ENCODE measurements at places on chromosomes 2 and 18.

DNA sequence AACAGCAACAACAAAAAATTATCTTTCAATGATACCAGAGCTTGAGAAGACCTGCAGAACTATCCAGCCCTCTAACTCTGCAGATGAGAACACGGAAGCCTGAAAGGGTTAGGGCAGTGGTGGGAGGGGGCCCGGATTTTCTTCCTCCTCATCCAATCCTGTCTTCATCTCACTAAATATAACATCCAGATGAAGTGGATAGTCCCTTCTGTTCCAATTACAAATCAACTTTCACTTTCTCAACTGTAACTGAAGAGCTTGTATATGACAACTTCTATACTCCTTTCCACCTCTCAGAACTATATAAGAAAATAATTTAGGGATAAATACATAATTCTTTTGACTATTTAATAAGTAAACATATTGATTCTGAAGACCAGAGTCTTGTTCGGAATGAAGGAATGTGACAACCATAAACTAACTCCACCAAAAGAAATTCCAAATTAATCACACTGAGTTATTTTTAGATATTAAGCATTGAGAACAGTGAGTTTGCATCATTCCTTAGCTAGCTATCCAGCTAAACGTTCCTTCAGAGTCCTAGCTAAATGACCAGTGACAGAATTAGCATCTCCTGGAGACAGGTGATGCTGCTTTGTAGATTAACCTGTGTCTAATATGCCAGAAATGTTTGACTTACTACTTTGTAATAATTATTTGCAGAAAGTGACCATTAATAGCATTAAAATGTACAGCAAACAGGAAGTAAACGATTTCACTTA lies 32.7 kb downstream of the SFT2D3 start:
- no peak for DNase-seq

DNA sequence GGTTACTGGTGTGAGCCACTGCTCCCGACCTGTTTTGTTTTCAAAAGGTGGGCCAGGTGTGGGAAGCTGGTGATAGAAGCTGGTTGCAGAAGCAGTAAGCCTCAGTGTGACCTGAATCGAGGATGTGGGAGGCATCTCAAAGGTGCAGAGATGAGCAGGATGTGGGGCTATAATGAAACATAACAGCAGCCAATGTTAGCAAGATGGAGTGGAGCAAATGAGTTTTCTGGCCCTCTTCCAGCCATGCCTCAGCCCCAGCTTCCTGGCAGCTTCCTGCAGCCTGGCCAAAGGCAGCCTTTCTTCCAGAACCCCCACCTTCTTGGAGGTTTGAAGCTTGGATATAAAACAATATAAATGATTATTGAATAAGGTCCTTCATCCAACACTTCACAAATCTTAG lies 184.8 kb downstream of the NCK2 start:
- DNase-seq = no peak

- DNase-seq = no peak
Measured at GRCh38 chr2:43133708-43134570, 92.5 kb downstream of the ZFP36L2 start.

- no peak for DNase-seq
Measured at GRCh38 chr18:58970943-58971790, 106.5 kb downstream of the ZNF532 start.

DNA sequence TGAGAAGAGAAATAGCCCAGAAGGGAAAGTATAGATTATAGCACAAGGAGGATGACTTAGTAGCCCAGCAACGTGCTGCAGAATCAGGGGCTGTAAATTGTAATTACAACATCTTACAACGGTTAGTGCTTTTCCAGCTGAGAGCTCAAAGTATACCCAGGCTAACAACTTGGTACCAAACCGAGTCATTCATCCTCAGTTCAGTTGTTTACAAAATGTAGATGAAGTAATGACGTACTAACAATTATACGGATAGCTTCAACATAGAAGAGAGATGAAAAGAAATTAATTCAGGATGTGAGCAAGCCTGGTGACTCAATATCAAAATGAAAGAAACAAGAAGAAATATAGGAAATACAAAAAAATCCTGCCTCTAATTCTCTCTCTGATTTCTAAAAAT lies 99.2 kb downstream of the DYNAP start:
- no peak for DNase-seq

Data from tibial artery (tissue), 4 donors.